Sciatic nerve (tissue), 2 donors: ENCODE measurements at places on chromosomes 1 and 21. TPM values are rescaled to one million over a fixed set of nuclear protein-coding genes. Genes with fewer than 3 reads are reported as not detected.

LRRC38 gene
- total RNA-seq: not detected

VAV3 gene
- 6.4 TPM for total RNA-seq

PSRC1 gene
- total RNA-seq: 7.6 TPM

SIM2 gene
- not detected for total RNA-seq

WDR64 gene
- total RNA-seq: not detected

PODN gene
- 222 TPM for total RNA-seq

- no peak for DNase-seq
Observed at GRCh38 chr1:175889848-175890247, 146.5 kb upstream of the TNR start.

DNA sequence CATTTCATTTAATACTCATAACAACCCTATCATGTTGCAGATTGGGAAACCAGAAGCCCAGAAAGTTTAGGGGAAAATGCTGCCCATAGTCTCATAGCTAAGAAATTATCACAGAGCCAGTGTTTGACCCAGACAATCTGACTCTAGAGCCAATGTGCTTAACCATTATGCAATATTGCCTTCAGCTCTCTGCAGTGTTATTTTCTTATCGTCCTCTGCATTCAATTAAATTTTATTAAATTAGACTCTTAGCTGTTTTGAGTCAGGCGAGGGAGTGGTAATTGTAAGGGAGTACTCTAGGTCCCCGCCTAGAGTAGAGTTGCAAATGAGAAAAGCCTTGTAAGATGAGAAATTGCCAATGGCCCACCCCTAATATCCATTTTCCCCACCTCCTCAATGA, 191.1 kb downstream of the TTLL7 start:
- DNase-seq: no peak

GRCh38 chr1:232130815-232131480, 499.0 kb downstream of the SIPA1L2 start:
- no peak for DNase-seq

DNA sequence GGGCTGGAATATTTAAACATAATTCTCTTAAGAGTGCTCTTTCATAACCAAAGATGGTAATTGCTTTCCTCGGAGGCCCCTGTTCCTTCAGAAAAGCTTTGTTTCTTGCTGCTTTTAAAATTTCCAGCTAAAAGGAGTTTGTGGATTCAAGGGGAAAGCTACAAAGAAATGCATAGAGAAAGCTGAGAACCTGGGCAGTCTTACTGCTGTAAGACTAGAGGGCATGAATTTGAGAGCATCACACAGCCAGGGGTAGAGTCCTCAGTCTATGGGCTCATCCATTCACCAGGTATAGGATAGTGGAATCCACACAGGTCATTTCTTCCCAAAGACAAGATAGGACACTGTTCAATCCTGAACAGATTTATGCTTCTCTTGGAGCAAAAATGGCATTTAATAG, 186.3 kb upstream of the PLD5 start:
- no peak for DNase-seq

- DNase-seq: no peak
Observed at GRCh38 chr1:109730666-109731065, 10.2 kb downstream of the GSTM3 start.

DNA sequence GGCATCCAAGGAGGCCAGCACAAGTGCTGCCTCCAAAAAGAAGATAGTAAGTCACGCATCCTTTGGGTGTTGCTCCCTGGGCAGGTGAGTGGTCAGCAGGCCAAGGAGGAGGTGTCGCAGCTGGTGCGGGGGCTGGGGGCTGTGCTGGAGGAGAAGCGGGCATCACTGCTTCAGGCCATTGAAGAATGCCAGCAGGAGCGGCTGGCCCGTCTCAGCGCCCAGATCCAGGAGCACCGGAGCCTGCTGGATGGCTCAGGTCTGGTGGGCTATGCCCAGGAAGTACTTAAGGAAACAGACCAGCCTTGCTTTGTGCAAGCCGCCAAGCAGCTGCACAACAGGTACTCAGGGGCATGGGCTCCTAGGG, 4.3 kb downstream of the TRIM46 start:
- peak; percentile 63 for DNase-seq

DNA sequence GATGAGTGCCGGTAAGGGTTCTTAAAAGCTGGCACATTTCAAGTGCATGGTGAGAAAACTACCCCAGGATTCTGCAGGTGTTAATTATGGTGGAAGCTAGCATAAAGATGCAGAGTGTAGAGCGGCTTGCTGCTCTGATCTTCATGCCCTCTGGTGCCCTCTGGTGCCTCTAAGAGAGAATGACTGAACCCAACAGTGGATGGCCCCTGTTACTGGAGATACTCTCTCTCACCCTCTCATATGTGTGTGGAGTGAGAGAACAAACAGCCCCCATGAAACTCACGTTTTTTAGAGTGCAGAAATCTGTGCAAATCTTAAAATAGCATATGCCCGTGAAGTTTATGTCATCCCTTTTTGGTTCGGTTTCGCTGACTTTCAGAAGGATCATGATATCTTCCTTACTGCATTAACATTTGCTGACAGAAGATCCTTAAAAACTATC, 90.0 kb downstream of the GRIK1 start:
- DNase-seq: no peak

- DNase-seq: no peak
Observed at GRCh38 chr1:109620401-109620791, 759 bp downstream of the AMPD2 start.

GRCh38 chr1:182118851-182119250, 57.3 kb upstream of the ZNF648 start:
- DNase-seq: no peak

DNA sequence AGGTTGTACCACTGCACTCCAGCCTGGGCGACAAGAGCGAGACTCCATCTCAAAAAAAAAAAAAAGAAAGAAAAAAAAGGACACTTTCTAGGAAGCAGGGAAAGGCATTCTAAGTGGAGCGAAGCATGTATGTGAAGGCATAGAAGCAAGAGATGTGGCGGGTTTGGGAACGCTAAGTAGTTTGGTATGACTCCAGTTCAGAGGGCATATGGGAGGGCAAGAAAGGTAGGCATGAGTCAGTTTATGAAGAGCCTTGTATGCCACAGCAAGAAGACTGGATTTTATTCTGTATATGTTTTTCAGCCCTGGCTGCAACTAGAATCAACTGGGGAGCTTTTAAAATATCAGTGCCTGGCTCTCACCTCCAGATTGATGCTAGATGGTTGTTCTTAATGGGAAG, 4.4 kb upstream of the ELOVL1 start:
- no peak for DNase-seq

DNA sequence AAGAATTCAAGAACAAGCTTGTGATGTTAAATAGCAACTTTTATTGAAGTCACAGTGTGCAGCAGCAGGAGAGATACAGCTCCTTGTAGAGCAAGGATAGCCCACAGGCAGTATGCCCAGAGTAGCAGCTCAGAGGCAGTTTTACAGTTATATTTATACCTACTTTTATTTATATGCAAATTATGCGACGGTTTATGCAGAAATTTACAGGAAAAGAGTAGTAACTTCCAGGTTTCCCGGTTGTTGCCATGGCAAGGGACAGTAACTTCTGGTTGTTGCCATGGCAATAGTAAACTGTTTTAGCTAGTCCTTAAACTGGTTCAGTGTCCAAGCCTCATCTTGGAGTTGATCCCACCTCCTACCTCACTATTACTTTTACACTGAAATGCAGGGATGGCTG, 344.6 kb upstream of the LYPLAL1 start:
- no peak for DNase-seq

- DNase-seq: peak; percentile 80
Observed at GRCh38 chr1:43454270-43455011, 710 bp upstream of the HYI start.

DNA sequence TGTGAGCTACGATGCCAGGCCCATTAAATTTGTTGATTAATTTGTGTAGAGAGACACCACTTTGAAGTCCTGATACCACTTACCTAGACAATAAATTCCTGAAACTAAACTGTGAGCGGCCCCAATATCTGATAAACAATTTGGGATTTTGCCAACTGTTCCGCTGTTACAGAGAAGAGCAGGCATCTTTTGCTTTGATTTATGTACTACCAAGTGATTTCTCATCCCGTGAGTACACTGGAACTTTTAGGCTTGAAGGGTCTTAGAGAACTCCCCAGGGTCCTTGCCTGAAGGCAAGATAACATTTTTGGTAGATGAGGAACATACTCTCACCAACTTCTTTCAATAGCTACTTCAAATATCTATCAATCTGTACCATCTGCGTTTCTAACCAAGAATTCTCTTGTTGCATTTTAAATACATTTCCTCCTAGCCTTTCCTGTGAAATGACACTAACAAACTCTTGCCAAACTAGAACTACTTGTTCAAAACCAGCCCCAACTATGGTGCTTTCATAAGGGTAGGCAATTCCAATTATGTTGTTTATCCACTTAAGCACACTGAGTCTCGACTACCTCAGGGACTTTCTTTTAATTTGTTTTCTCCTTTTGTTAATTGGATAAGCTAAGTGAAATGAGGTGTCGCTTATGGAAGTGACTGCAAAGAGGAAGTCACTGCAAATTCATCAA, 23.2 kb upstream of the SLC30A1 start:
- no peak for DNase-seq

GRCh38 chr21:36023092-36023480, 37.2 kb downstream of the SETD4 start:
- no peak for DNase-seq
